ENCODE measurements at places on chromosomes 6 and 20.

GRCh38 chr6:95629551-95629950 is 52.2 kb downstream of the MANEA start:
- no peaks in the 10 kb centered on the region for H3K27me3 ChIP-seq
- H3K27ac ChIP-seq: no peak overlapping the region
- H3K4me1 ChIP-seq: no peaks in the 10 kb centered on the region
- ATAC-seq: no peak
- no peaks in the 10 kb centered on the region for H3K36me3 ChIP-seq

- no peaks in the 10 kb centered on the region for H3K4me1 ChIP-seq
- ATAC-seq: no peak
- no peak overlapping the region for H3K27ac ChIP-seq
These were observed 102.0 kb downstream of the POPDC3 start for GRCh38 chr6:105077596-105078385.

- no peaks in the 10 kb centered on the region for H3K4me1 ChIP-seq
- no peak for ATAC-seq
- H3K27me3 ChIP-seq: no peaks in the 10 kb centered on the region
- no peak overlapping the region for H3K4me3 ChIP-seq
- no peaks in the 10 kb centered on the region for H3K36me3 ChIP-seq
These were observed 78.1 kb downstream of the LRFN2 start for GRCh38 chr6:40509086-40509485.

GRCh38 chr20:10423735-10424134 is 10.3 kb downstream of the MKKS start:
- H3K4me1 ChIP-seq: peaks cover 7% of the 10 kb centered on the region
- ATAC-seq: no peak
- no peak overlapping the region for H3K4me3 ChIP-seq
- H3K27me3 ChIP-seq: no peaks in the 10 kb centered on the region
- H3K36me3 ChIP-seq: peaks cover 16% of the 10 kb centered on the region

GRCh38 chr6:33008944-33009861 is at the start of gene HLA-DOA:
HLA-DOA (minus strand) TSS chr6:33009591.
- no peaks in the 10 kb centered on the region for H3K27me3 ChIP-seq
- peaks cover 44% of the 10 kb centered on the region for H3K4me1 ChIP-seq
- H3K4me3 ChIP-seq: peak within 1 kb of the TSS; percentile 99
- ATAC-seq: peak; percentile 98

DNA sequence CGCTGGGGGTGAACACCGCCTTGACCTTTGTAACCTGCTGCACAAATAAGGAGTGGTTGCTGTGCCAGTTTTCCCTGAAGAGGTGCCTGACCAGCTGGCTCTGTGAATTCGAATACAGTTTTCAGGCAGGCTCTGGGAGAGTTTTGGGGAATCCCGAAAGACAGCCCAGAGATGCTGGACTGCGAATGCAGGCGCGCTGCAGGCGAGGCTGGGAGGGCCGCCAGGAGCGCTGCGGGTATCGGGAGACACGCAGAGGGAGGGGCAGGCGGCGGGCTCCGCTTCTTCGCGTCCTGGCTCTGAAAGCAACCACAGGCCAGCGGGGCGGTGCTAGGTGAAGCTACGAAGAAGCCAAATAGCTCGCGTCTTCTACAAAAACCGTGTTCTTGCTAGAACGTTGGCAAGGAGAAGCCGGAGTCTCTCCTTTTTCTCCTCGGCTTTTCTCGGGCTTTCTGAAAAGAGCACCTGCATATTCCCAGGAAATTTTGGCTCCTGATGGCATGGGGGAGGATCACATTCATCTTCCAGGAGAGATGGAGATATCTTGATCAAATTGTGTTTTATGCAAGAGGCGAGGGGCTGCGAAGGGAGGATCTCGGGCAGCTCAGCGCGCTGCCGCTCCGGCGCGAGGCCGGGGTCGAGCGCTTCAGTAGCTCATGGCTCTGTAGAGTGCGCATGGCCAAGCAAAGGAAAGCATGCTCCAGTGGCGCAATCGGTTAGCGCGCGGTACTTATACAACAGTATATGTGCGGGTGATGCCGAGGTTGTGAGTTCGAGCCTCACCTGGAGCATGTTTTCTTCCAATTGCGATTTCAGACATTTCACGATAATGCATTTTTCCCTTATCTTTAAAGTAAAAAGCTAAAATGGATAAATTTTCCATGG is 158.1 kb upstream of the ZNF184 start:
- no peak overlapping the region for H3K27ac ChIP-seq
- H3K27me3 ChIP-seq: peaks cover 73% of the 10 kb centered on the region
- H3K4me3 ChIP-seq: peak overlapping the region; percentile 50
- no peaks in the 10 kb centered on the region for H3K4me1 ChIP-seq
- no peaks in the 10 kb centered on the region for H3K36me3 ChIP-seq
- ATAC-seq: no peak

GRCh38 chr6:170393807-170394399 is 87.3 kb downstream of the FAM120B start:
- no peak overlapping the region for H3K27ac ChIP-seq
- H3K36me3 ChIP-seq: peaks cover 80% of the 10 kb centered on the region
- H3K27me3 ChIP-seq: no peaks in the 10 kb centered on the region
- H3K4me1 ChIP-seq: no peaks in the 10 kb centered on the region
- ATAC-seq: no peak

DNA sequence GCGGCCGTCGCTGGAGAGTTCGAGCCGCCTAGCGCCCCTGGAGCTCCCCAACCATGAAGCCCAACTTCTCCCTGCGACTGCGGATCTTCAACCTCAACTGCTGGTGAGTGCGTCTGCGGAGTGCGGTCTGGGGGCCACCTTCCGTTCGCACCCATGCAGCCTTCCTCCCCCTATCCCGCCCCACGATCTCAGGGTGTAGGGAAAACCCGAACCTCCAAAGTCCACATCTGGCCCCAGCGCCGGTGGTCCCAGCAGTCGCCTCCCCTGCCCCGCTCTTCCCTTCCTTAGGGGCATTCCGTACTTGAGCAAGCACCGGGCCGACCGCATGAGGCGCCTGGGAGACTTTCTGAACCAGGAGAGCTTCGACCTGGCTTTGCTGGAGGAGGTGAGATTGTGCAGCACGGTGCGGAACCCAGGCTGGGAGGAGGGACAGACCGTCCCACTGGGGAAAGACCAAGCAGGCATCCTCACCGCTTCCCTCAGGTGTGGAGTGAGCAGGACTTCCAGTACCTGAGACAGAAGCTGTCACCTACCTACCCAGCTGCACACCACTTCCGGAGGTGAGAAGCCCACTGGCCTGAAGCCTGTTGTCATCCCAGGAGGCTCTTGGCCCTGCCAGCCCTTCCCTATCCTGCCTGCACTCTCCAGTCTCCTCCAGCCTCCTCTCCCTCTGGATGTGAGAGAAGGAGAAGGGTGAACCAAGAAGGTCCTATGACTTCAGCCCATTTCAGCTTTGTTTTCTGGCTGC is 719 bp downstream of the SMPD2 start:
- peak overlapping the region; percentile 90 for H3K27ac ChIP-seq
- H3K4me3 ChIP-seq: peak overlapping the region; percentile 95
- peaks cover 40% of the 10 kb centered on the region for H3K36me3 ChIP-seq
- H3K4me1 ChIP-seq: peaks cover 44% of the 10 kb centered on the region

GRCh38 chr6:37175332-37176267 is 5.6 kb downstream of the PIM1 start:
- no peak overlapping the region for H3K4me3 ChIP-seq
- peak overlapping the region; percentile 40 for H3K27ac ChIP-seq
- peaks cover 74% of the 10 kb centered on the region for H3K4me1 ChIP-seq
- H3K27me3 ChIP-seq: no peaks in the 10 kb centered on the region

DNA sequence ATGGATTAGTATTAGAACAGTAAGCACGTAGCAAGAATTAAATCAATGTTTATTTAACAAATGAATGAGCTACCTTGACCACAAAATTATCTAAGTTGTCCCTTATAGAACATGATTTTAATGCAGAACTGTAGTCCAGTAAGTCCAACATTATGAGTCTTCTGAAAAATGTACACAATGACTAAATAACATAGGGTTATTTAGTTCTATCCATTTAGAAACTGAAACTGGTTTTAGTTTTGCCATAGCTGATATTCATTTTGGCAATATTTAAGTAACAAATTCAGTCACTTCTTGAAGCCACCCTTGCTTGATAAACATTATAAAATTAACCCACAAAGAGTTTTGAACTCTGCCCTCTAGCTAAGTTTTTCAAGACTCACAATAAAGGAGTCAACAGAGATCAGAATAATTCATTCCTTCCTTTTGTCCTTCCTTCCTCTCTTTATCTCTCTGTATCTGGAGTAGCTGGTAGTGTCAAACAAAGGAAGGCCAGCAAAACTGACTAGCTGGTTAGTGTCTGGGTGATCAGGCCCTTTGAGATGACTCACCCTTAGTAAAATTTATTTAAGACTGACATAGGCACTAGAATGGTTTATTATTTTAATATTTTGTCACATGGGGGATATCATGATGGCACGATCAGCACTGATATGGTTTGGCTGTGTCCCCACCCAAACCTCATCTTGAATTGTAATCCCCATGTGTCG is 115.1 kb downstream of the BTBD9 start:
- H3K4me1 ChIP-seq: peaks cover 7% of the 10 kb centered on the region
- H3K27ac ChIP-seq: no peak overlapping the region
- ATAC-seq: no peak
- no peaks in the 10 kb centered on the region for H3K27me3 ChIP-seq
- H3K36me3 ChIP-seq: peaks cover 51% of the 10 kb centered on the region

DNA sequence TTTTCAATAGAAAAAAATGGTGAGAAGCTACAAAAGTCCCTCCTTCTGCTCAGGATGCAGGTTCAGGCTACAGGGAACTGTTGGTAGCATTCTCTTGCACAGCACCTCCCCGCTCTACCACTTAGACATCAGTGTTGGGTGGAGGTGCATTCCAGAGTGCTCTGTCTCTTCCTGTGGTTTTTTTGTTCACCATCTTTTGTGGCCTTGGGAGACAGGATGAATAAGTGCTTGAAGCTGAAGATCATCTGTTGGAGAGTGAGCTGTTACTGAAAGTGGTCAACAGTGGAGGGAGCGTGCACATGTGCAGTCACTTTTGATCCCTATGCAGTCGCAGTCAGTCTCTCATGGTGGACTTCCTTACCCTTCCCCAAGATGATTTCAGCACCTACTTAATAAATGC is 16.6 kb upstream of the BTBD3 start:
- no peaks in the 10 kb centered on the region for H3K36me3 ChIP-seq
- ATAC-seq: no peak
- no peak overlapping the region for H3K27ac ChIP-seq
- H3K27me3 ChIP-seq: no peaks in the 10 kb centered on the region
- no peak overlapping the region for H3K4me3 ChIP-seq

DNA sequence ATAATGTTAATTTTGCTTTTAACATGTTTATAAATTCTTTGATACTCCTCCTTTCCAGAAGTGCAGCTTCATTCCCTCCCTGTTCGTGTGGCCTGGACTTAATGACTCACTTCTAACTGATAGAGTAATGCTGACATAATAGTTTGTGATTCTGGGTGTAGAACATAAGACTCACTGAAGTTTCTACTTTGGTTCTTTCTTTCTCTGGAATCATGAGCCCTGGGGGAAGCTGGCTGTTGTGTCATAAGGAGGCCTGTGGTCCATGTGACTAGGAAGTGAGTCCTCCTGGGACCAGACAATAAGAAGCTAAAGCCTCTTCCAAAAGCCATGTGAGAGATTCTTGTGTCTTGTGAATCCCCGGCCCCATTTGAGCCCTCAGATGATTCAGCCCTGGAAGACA is 30.5 kb upstream of the HLA-G start:
- no peak overlapping the region for H3K4me3 ChIP-seq
- peaks cover 31% of the 10 kb centered on the region for H3K27me3 ChIP-seq
- H3K4me1 ChIP-seq: peaks cover 13% of the 10 kb centered on the region
- no peak for ATAC-seq

- peak overlapping the region; percentile 83 for H3K27ac ChIP-seq
- peaks cover 33% of the 10 kb centered on the region for H3K4me1 ChIP-seq
- peak overlapping the region; percentile 88 for H3K4me3 ChIP-seq
- no peaks in the 10 kb centered on the region for H3K27me3 ChIP-seq
These were observed 84.2 kb downstream of the UST start for GRCh38 chr6:148831064-148831463.

- peaks cover 24% of the 10 kb centered on the region for H3K36me3 ChIP-seq
- no peak overlapping the region for H3K27ac ChIP-seq
- H3K4me1 ChIP-seq: no peaks in the 10 kb centered on the region
- no peak for ATAC-seq
- no peaks in the 10 kb centered on the region for H3K27me3 ChIP-seq
These were observed 418.6 kb downstream of the CDKAL1 start for GRCh38 chr6:20952699-20953474.

GRCh38 chr20:63454731-63455567 is 17.5 kb downstream of the KCNQ2 start:
- ATAC-seq: no peak
- peaks cover 83% of the 10 kb centered on the region for H3K27me3 ChIP-seq
- H3K4me1 ChIP-seq: peaks cover 22% of the 10 kb centered on the region
- no peak overlapping the region for H3K27ac ChIP-seq

DNA sequence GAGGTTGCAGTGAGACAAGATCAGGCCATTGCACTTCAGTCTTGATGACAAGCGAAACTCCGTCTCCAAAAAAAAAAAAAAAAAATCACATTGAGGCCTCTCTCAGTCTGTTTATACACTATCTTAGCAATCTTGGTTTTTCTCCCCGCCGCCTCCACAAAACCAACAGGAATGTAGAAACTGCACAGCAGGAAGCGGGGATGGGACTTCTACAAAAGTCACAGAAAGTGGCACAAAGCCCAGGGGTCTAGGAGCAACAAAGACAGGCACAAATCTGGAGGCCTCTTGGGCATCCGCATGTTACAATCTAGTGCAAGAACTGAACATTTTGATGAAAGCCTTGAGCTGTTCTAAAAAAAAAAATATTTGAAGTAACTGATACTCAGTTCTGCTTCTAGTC is 48.6 kb downstream of the KDM1B start:
- no peak for ATAC-seq
- no peaks in the 10 kb centered on the region for H3K27me3 ChIP-seq
- no peaks in the 10 kb centered on the region for H3K4me1 ChIP-seq
- H3K4me3 ChIP-seq: no peak overlapping the region
- peaks cover 57% of the 10 kb centered on the region for H3K36me3 ChIP-seq
- H3K27ac ChIP-seq: no peak overlapping the region

DNA sequence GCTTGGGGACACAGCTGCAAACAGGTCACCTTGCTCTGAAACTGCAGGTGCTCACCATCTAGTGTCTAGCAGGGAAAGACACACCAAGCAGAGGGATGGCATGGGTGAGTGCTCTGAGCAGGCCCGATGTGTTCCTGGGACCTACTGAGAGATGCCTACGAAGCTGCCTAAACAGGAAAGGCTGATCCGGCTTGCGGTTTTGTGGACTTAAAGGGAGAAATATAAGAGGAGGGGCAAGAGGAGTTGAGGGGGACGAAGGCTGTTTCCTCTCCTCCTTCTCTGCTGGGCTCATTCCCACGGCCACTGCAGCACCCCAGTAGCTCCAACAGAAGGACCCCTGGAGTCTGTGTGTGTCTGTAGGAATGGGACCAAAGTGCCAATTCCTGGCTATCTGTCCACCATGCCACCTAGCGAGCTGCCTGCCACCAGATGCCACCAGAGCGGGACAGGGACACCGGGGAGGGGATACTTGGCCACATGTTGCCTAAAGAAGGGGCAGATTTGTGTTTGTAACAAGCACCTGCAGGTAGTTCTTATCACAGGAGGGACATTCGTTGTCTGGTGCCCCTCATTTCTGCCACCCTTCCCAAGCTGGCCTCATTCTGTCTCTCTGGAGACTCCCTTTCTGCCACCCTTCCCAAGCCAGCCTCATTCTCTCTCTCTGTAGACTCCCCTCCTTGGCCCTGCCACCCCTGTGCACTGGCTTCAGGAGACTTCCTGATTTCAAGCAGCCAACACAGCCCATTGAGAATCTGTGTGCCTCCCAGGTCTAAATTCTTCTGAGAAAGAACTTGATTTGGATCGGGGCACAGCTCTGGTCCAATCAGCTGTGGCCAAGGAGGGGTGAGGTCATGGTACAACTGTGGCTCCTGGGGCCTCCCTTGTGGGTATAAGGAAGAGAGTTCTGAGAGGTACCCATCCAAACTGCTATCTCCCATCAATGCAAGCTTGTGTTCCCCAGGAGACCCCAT is 221.8 kb downstream of the ANKRD60 start:
- H3K27ac ChIP-seq: no peak overlapping the region
- no peak overlapping the region for H3K4me3 ChIP-seq
- no peak for ATAC-seq
- H3K27me3 ChIP-seq: peaks cover 33% of the 10 kb centered on the region
